ENCODE measurements at places on chromosomes 2 and 18. TPM values are rescaled to one million over a fixed set of nuclear protein-coding genes. Genes with fewer than 3 reads are reported as not detected.

The TSPYL6 gene
- total RNA-seq = not detected

The DLX2 gene
- 0.11 TPM for total RNA-seq

The FKBP1B gene
- total RNA-seq = 22.3 TPM

- DNase-seq = no peak
These were observed 599.9 kb downstream of the TMEM182 start for GRCh38 chr2:103361712-103362111.

- no peak for DNase-seq
These were observed 231.8 kb upstream of the PXDN start for GRCh38 chr2:1976112-1976511.

DNA sequence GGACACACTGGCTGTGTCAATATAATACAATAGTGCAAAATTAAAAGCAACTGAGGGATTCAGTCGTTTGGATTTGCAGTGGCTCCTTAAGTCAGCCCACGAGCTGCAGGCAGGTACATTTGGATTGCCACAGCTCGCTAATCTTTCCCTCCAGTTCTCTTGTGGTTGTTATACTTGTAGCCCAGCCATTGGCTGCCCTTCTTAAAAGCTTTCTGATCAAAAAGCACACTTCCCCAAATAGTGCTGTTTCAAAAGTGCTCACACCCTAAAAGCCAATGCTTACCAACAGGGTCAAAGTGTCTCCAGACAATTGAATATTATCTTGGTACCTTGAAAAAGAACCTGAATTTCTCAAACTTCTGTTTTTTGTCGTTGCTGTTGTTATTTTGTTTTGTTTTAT is 404.7 kb upstream of the FAM98A start:
- DNase-seq = no peak

Measured in left colon (tissue), 2 donors.